ENCODE measurements at places on chromosomes 7 and 10.

- no peak for DNase-seq
These were observed 10.3 kb downstream of the ZMIZ1 start for GRCh38 chr10:79079054-79079397.

GRCh38 chr7:40507166-40507565, 372.4 kb downstream of the SUGCT start:
- DNase-seq: no peak

DNA sequence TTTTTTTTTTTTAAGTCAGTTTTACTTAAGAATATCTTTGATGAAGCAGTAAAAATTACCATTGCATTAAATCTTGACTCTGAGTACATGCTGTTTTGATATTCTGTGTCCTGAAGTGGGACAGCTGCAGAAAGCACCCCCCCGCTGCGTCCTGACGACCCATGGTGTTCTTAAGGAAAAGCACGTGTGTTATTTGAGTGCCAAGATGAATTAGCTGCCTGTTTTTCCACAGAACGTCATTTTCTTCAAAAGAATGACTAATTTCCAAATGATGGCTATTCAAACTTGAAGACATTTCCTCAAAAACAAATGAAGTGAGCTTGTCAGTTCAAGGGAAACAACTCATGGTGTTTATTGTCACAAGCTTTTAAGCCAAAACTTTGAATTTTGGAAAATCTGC, 45.9 kb downstream of the CREM start:
- DNase-seq: no peak

GRCh38 chr7:103702982-103703381, 257.0 kb upstream of the SLC26A5 start:
- no peak for DNase-seq

DNA sequence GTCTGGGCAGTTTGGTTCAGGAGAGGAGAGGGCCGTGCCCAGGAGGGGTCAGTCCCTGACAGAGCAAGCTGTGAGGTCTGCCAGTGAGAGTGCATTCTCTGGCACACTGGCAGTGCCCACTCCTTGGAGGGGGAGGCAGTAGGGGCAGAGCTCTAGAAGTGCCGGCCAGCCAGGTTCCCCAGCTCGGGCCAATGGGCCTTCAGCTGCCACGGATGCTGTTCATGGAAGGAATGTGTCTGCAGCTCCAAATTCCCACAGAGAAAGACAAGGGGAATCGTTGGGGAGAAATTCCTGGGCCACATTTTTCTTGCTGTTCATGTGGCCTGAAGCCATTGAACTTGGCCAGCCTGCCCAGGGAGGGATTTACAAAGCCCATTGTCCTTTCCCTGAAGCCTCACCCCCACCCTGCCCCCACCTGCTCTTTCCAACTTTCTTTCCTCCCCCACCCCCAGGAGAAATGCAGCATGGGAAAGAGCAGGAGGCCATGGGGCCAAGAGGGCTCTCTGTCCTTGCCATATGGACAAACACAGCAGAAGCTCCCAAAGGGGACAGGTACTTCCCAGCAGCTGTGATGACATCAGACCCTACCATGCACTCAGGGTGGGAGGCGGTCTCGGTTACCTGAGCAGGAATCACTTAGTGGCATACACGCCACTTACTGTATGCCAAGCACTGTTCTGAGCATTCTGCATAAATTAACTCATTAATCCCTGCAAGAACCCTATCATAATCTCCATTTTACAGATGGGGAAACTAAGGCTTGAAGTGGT, 70.7 kb downstream of the ARHGAP22 start:
- no peak for DNase-seq

- DNase-seq: no peak
These were observed 466.5 kb downstream of the PHTF2 start for GRCh38 chr7:78265071-78265470.

- no peak for DNase-seq
These were observed 38.2 kb upstream of the PLEKHA1 start for GRCh38 chr10:122336332-122336731.

DNA sequence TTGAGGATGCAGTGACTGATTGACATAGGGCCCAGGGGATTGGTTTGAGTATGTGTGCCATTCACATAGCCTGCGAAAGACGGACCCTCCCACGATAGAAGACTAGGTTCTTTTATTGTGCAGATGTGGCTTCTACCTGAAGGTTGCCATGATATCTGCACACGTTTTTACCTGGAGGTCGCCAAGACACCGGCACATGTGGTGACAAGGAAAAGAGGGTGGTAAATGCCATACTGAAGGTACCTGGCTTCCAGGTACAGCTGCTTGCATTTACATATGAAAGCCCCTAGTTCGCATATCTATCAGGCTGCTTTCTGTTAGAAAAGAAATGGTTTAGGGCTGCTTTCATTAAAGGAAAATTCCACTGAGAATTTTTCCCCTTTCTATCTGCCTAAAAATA, 43.6 kb downstream of the ZNF22 start:
- no peak for DNase-seq

- DNase-seq: no peak
These were observed 404 bp upstream of the FMC1 start for GRCh38 chr7:139340808-139341057.

Measured in RWPE1 (cell line).